Right renal cortex interstitium (tissue), 3 donors: ENCODE measurements at places on chromosomes 1 and 21.
A peak's percentile ranks its signal among the peaks of the same experiment; 100 is the strongest.

- no peak for DNase-seq
Measured at GRCh38 chr21:46323227-46323709, 402 bp downstream of the C21orf58 start.

- no peak for DNase-seq
Measured at GRCh38 chr1:232470711-232471110, 159.2 kb downstream of the SIPA1L2 start.

GRCh38 chr1:201024625-201024998 is 1.1 kb upstream of the KIF21B start:
- DNase-seq = no peak

DNA sequence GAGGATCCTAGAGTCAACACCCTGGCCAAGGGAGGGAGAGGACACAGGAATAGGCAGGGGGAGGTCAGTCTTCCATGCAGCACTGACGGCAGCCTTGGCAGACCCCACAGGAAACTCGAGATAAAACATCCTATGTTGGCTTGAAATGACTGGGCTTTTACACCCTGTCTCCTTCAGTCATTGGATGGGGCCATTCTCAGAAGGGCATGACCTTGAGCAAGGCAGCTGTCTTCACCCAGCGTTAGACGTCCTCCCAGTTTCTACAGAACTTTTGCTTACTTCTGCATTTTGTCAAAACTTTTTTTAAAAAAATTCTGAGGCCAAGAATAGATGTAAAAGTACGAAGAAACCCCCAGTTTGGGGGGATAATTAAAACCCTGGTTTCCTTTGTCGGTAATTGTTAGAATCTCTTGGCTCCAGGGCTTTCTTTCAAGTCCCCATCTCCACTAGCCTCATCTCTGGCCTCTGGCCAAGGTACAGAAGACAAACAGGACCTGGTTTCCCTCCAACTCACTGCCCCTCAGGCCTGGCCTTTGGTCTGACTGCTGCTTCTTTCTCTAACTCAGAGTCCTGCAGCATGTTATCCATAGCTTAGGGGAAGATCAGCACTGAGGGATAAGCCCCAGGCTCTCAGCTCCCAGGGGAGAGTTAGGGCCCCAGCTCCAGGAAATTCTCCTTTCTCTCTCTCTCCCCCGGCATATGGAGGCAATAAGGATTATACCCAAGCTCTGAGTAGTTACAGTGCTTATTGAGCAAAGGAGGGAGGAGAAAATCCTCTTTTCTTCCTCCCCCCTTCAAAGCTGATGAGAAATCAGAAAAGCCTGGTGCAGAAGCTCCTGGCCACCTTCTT is 51.6 kb upstream of the KCND3 start:
- DNase-seq = no peak

DNA sequence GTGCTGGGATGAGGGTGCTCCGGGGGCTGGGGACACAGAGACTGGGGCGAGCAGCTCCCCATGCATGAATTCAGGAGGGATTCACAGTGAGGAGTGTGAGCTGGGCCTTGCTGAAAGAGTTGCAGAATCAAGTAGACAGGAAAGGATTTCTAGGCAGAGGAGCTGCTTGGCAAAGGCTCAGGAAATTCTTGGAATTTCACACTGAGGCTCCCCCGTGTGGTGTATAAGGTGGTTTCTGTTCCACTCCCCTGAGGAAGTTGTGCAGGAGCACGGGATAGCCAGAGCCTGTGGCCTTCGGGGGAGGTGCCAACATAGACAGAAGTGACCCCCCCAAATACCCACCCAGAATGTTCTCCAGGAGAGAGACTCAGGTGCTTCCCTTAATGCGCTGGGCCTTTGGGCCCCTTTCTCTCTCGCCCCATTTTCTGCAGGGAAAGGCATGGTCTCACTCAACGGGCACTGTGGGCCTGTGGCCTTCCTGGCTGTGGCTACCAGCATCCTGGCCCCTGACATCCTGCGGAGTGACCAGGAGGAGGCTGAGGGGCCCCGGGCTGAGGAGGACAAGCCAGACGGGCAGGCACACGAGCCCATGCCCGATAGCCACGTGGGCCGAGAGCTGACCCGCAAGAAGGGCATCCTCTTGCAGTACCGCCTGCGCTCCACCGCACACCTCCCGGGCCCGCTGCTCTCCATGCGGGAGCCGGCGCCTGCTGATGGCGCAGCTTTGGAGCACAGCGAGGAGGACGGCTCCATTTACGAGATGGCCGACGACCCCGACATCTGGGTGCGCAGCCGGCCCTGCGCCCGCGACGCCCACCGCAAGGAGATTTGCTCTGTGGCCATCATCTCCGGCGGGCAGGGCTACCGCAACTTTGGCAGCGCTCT is 58.5 kb upstream of the ACTL8 start:
- DNase-seq = no peak

DNA sequence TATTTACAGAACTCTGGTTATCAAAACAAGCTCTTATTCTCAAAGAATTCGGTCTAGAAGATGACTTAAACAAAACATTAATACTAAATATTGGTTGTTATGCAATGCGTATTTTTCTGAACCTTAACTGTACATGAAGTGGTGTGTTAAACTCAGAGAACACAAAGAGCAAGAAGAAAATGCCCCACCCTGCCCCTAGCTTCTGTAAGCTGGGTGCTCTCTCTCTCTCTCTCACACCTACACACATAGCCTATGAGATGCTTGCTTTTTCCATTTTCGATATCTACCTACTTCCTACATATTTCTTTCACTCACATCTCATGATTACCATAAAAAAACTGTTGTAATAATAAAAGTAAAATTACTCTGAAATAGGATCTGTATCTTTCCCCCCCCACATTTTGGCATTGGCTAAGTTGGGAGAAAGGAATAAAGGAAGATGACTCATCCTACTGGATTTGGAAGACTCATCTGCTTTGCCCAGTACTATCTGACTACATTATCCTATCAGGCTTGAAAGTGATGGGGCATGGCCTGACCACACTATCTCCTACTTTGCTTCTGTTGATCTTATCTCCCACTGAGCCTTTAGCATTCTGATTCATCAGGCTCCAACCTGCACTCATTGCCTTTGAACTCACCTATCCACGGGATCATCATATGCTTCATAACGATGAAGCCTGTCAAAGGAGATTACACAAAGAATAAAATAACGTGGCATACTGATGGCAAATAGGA is 2.9 kb downstream of the CRYZ start:
- DNase-seq = no peak

GRCh38 chr1:7615138-7615537 is 156.0 kb upstream of the VAMP3 start:
- no peak for DNase-seq

GRCh38 chr1:9275161-9275560 is 17.5 kb upstream of the SPSB1 start:
- no peak for DNase-seq

- no peak for DNase-seq
Measured at GRCh38 chr1:96259399-96259798, 462.2 kb upstream of the PTBP2 start.

DNA sequence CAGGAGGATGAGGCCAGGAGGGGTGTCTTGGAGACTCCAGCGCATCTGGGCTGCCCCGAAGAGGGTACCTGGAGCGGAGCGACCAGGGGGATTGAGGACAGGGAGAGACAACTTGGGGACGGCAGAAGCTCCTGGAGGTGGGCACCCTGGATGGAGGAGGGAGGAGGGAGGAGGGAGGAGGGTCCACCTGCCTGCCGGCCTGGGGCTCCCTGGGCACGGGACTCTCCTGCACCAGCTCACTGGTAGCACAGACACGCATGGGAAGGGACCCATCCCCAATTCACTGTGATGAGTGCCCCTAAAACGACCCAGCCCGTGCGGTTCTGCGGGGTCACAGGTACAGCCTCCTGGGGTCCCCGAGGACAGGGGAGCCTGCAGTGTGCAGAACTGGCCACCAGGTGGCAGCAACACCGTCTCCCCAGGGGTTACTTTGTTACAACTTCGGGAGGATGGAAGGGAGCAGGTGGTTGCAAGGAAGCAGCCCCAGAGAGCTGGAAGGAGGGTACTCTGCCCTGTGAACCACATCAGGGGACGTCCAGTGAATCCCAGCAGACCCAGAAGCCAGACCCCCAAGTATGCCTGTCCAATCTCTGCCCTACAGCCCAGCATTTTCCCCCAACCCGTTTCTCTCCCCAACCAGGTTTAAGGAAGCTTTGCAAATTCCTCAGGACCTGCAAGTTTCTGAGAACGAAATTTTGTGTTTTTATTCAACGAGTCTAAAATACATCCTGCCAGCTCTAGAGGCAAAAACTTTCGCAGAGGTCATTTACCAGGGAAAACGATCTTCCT is 482.4 kb downstream of the NPHP4 start:
- no peak for DNase-seq

DNA sequence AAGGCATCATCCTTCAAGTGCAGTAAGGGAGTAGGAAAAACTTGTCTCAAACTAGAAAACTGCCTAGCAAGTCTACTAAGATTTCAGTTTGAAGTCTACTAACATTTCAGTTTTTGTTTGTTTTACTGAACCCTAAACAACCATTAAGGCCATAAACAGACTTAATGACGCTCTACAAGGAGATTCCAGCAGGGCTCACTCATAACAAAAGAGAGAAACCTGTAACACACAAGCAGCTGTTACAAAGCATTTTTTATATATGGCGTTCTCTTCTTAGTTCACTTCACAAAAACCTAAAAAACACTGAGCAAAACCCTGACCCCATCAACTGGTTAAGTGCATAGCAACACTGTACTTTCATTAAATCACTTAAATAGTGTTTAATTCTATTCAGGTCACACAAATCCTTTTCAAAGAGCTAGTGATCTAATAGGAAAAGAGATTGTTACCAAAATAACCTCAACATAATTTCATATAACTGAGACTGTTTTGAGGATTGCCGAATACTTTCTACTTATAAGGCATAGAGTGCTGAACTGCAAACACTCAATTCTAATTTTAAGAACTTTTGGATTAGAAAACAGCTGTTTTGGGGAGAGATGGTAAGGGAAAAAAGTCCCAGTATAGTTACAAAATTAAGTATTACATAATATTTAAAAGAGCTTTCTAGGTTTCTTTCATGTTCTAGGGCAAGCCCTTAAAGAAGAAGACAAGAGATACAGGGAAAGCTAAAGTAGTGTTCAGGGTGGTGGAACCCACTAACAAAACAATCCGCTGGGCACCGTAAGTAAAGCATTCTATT is 1.4 kb downstream of the B3GALNT2 start:
- peak; percentile 38 for DNase-seq

DNA sequence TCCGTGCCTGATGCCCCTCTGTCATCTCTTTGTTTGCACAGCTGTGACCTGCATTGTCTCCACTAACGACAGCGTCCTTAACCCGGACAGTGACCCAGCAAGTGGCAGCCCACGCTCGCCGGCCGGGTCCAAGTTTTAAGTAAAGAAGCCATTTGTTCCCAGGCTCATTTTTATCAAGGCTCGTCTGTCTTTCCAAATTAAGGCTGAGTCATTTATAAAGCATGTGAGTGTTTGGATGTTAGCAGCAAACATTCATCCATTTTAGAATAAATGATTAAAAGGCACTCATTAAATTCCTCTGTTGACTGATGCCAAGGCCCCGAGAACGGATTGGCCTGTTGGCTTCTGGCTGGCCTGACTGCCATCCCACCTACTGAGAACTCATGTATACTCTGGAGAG is 514.5 kb downstream of the NPHP4 start:
- DNase-seq = no peak

DNA sequence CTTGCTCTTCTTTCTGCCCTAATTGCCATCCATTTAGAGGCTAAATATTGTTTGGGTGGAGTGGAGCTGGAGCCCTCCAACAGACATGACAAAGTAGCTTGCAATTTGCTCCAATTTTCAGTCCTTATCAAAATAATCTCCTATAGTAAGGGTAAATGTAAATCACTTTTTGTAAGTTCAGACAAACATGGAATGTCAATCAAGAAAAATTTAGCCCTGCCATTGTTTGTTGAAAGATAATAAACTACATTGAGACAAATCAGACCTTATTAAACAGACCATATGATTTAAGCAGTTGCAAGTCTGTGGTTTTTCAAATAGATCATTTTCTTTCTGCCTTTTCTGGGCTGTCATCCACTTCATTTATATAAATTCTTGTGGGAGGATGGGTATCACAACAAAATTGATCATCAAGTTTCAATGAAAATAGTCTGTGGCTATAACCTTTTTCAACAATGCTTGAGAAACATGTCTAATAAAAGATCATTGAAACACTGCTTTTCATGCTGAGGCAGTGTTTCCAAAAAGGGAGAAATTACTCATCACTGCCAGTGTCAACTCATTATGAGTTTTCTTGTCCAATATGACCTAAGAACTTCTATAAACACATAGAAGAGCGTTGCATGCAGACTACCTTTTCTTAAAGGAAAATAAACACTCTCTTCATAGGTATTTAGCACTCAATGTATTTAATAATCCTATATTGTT is 1152.0 kb upstream of the B3GALT2 start:
- DNase-seq = no peak

GRCh38 chr1:35264871-35265270 is 3.6 kb upstream of the ZMYM4 start:
- DNase-seq = no peak

DNA sequence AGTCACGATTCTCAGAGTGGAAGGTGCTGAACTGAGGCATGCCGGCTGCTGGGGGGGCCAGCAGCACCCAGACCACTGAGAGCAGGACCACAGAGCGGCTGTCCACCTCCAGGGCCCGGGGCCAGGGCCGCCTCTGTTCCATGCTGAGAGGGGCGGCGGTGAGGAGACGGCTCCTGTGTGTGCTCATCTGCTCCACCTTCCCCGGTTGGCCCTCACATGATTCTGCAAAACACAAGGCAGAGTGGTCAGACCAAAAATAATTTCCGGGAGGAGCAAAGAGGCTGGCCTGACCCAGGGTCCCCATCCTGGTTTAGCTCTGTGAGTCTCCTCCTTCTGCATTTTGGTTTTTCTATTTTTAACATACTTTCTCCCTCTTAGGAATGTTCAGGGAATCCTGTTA is 26.4 kb downstream of the PLXNA2 start:
- no peak for DNase-seq

- no peak for DNase-seq
Measured at GRCh38 chr1:247386687-247387086, 29.3 kb upstream of the NLRP3 start.

- no peak for DNase-seq
Measured at GRCh38 chr1:47921935-47922415, 75.2 kb downstream of the TRABD2B start.

DNA sequence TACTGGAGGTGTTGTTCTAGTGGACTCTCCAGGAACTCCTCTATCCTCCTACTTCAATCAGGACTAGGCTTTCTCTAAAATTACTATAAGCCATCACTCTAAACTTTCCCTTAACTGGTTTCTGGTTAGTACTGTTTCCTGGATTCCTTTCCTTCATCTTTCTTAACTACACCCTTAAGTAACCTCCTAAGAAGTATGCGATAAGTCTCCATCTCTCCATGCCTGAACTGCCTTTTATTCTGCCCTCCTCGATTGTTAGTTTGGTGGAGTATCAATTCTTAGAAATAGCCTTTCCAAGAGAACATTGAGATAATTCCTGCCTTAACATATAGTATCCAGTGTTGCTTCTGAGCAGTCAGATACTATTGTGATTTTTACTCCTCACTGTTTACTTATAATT is 162.9 kb upstream of the PDE4B start:
- DNase-seq = no peak
